ENCODE measurements at places on chromosomes 3 and 15.

- ATAC-seq = peak; percentile 8
These were observed 34.3 kb upstream of the CD47 start for GRCh38 chr3:108125153-108125543.

- ATAC-seq = peak; percentile 91
These were observed 72.9 kb downstream of the CD200 start for GRCh38 chr3:112405845-112406244.

GRCh38 chr3:124942613-124943012 is 8.1 kb upstream of the MUC13 start:
- no peak for ATAC-seq

GRCh38 chr15:63334821-63335220 is 46.8 kb downstream of the CA12 start:
- no peak for ATAC-seq

DNA sequence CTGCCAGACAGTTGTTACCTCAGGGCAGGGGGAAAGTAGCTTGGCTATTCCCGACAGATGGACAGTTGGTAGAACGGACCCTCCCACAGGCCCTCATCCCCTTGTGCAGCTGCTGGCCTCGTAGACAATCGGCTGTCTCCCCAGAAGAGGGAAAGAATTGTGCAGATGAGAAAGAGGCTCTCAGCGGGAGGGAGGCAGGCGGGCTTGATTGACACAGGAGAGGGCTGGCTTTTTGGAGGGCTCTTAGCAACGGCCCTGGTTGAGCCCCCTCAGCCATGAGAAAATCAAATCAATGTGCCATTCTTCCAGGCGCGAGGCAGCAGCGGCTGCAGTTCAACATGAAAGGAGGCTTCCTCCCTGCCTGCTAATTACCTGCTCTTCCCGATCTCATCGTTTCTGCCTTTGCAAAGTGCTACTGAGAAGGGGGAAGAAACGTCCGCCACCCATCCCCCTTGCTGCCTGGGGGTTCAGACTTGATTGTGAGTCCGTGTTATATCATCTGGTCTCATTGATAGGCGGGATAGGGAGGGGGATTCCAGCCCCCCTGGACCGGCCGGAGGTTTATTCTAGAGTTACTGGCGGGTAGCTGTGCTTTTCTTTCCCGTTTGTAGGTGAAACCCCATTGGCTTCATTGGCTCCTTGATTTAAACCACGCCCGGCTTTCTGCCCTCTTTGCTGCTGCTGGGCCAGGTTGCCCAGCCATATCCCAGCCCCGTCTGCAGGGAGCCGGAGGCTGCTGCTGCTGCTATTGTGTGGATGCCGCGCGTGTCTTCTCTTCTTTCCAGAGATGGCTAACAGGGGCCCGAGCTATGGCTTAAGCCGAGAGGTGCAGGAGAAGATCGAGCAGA is at the start of gene TAGLN3:
TSS of gene TAGLN3 (plus strand) at position 287 of the 848 bp plus-strand sequence. CDS start at position 788, 501 bp downstream.
- ATAC-seq = no peak

DNA sequence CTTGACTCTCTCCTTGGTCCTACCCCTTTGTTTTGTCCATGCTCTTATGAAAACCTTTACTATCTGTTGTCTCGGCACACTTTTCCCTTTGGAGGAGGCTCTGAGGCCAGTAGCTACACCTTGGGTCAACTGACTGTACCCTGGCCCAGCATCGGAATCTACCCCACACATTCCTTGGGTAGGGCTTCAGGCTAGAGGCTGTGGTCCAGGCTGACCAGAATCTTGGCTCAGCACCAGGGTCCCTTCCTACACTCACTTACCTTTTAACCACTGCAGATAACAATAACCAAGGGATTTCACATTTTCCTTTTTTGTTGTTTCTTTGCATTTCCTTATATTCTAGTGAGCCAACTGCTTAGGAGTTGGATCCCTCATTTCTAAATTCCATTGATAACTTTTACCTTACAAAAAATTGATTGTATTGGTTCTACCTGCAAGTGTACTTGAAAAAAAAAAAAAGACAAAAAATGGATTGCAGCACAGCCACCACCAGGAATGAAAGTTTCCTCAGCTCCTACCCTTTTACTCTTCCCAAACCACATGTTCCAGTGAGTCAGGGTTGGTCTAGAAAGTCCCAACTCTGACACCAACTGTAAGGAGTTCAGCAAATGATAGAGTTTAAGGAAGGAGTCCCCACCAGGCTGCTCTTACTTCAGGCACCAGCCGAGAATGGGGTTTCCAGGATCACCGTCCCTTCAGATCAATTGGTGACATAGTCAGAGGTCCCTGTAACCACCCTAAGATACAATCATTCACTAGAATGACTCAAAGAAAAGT is 95.6 kb downstream of the FBLN2 start:
- ATAC-seq = no peak
